ENCODE measurements at places on chromosomes 16 and 17.

DNA sequence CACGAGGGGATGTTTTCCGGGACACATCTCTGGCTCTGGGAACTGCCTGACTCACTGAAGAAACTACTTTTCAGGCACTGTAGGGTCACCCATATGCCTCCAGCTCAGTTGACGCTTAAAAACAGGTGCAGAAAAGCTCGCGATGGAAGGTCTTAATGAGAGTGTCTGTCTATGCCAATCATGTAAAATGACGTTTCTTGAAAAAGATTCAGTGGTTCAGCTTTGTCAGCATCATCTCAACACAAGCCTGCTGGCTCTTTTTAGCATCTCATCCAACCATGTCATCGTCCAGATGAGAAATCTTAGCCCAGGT, 27.5 kb downstream of the OR1D5 start:
- DNase-seq = no peak

- DNase-seq = peak; percentile 98
These were observed 3.9 kb downstream of the SEPTIN1 start for GRCh38 chr16:30378236-30379157.

- DNase-seq = no peak
These were observed 15.9 kb downstream of the CHAD start for GRCh38 chr17:50452630-50453300.

DNA sequence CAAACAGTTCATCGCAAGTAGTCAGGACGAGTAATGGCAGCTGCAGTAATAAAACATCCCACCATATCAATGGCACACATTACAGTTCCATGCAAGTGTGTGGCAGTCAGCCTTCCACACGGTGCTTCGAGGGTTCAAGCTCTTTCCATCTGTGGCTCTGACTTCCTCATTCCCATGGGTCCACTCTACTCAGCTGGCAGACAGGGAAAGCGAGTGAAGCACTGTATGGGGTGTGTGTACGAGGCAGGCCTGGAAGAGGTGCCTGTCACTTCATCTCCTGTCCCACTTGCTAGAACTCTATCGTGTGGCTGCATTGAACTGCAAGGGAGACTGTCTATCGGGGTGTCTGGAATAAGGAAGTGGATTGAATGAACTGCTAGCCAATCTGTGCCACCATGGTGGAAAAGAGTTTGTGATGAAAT, 160.6 kb downstream of the CPPED1 start:
- DNase-seq = no peak

- DNase-seq = no peak
These were observed 85.6 kb upstream of the TNRC6C start for GRCh38 chr17:77872714-77873499.

DNA sequence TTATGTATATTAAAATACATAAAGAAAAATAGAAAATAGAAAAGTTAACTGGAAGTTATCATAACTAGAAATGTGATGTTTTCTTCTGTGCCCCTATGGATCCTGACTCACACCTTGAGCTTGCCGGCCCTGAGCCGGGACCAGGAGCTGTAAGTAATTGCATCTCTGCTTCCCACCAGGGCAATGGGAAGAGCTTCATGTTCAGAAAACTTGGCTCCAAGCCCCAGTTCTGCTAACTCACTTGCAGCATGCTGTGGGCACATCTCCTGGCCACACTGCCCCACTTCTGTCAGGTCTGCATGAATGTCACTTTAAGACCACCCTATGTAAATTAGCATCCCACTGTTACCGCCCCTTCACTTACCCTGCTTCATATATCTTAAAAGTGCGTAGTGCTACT, 37.2 kb downstream of the GNAO1 start:
- no peak for DNase-seq

DNA sequence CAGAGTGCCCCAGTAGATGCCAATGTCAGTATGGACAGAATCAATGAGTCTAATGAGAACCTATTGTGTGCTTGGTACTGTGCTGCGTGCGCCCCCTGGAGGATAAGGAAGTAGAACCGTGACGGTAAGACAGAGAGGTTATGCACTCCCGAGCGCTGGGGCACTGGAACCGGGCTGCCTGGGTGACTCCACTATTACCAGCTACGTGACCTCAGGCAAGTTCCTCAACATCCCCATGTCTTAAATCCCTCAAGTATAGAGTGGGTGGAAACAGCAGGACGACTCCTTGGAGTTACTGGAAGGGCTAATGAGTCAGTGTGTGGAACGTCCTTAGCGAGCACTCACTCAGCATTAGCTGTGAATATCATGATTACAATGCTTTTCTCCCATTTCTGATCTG, 16.2 kb downstream of the CHST4 start:
- peak; percentile 14 for DNase-seq

- DNase-seq = peak; percentile 49
These were observed 13.8 kb downstream of the RIPOR1 start for GRCh38 chr16:67542464-67542863.

GRCh38 chr17:55053855-55054254, 85.3 kb downstream of the STXBP4 start:
- DNase-seq = no peak

DNA sequence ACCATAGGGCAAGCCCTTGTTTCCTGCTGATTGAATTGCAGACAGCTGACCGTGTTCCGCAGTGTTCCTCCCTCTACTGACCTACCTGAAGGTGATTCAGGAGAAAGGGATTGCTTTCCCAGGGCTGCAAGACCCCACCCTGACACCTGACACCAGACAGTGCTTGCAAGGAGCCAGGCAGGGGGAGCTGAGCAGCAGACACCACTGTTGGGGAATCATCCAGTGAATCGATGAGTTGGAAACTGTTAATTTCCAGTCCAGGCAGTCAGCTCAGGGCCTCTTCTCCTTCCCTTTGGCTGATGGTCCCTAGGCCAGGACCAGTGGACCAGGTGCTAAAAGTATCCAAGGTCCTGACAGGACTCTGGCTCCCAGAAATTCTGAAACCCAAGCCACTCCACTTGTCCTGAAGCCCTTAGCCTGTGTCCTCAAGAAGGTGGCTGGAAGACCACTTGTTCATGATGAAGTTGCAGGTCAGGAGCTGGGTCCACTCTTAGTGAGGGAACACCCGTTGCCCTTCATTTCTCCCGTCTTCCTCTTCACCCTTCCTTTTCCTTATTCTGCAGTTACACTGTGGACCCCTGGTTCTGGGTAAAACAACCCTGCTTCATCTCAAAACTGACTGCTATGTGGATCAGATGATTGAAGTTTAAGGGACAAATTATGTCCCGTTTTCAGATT, 9.5 kb upstream of the UNK start:
- DNase-seq = no peak

DNA sequence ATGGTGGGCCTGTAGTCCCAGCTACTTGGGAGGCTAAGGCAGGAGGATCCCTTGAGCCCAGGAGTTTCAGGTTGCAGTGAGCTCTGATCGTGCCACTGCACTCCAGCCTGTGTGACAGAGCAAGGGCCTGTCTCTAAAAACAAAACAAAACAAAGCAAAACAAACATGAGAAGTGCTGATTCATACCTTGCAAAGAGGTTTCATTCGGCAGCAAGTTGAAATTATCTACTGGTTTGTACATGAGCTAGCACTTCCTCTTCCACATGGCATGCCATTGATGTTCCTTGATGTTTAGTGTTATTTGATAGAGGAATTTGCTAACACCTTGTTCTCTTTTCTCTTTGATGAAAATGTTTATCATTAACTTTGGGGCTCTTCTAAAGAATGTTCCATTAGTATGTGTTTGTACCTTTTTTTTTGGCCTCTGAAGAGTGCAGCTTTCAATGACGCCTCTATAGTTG, 50.6 kb downstream of the SPECC1 start:
- no peak for DNase-seq

GRCh38 chr16:7976563-7976962, 613.7 kb downstream of the TMEM114 start:
- no peak for DNase-seq

DNA sequence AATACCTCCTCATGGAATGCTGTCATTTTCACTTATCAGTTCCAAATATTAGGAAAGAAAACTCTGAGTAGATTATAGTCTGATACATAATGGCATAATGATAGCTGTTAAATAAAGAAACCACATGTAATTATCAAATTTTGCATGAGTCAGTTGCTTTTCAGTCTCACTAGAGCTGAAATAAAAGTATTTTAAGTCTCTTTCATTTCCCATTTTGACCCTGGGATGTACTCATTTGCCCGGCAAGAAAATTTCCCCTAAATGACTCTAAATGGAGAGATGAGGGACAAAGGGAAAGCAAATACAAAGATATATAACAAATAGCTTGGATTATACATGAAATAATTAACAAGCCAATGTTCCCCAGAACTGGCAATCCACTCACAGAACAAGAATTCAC, 47.9 kb upstream of the CPHXL start:
- no peak for DNase-seq

GRCh38 chr17:32542186-32542585, 55.4 kb downstream of the CDK5R1 start:
- DNase-seq = no peak

- DNase-seq = no peak
These were observed 113.1 kb downstream of the RAP1GAP2 start for GRCh38 chr17:2909175-2909845.

GRCh38 chr17:60548990-60549389, 22.9 kb upstream of the APPBP2 start:
- DNase-seq = no peak

GRCh38 chr16:72162105-72162692, 9.8 kb downstream of the PMFBP1 start:
- DNase-seq = no peak

DNA sequence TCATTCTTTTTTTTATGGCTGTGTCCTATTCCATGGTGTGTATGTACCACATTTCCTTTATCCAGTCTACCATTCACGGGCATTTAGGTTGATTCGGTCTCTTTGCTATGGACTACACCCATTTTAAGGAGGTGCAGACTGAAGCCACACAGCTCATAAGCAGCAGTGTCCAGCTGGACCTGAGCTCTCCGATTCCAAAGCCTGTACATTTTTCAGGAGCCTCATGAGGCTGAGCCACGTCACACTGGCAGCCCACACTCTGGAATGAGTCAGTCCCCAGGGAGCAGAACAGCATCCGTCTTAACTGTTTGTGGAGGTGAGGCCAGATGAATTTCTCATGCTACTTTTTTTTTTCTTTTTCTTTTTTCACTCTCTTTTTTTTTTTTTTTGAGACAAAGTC, 116.1 kb downstream of the C16orf95 start:
- DNase-seq = no peak

GRCh38 chr16:23225109-23225508, 42.6 kb downstream of the SCNN1G start:
- DNase-seq = no peak

DNA sequence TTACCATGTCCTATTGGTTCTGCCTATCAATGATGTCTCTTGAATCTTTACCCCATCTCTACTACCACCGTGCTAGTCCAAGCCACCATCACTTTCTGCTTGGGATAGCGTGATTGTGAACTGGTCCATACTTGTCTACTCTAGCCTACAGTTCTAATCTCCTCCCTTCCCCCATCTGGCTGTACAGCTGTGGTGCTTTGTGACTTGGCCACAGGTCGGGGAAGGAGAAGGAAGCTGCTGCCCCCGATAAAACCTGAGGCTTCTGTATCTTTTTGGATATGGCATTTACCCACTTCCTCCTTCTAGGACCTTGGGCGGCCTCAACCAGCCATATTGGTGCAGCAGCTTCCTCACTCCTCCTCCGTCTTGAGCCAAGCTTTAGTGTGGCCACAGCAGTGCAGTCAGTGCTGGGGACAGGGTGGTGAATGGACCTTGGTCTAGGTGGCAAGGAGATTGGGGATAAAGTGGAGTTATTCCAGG, 314 bp upstream of the ITGA2B start:
- DNase-seq = no peak

- DNase-seq = no peak
These were observed 1.4 kb upstream of the PRPF8 start for GRCh38 chr17:1686086-1686485.

DNA sequence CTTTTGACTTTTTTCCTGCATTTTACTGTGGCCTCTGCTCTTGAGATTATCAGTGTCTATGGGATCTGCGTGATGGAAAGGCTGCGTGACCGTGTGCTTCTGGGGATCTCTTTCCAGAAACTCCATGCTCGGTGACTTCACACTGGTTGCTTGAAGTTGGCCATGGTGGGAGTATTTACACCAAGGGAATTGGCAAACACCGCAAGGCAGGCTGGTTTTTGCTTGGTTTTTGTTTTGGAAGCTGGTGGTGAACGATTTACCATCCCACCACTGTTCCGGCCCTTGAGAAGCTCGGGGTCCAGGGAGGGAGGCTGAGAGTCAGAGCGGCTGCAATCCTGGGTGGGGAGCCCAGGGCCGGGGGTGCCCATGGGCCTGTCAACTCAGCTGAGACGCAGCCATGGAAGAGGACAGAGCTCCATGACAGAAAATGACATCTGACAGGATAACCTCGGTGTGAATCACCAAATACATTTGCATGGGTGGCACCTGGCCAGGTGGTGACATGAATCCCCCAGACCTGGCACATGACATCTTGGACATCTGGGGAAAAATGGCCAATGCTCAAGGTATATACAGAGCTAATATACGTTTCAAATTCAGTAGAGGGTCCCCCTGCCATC, 11.1 kb downstream of the CRISPLD2 start:
- no peak for DNase-seq

DNA sequence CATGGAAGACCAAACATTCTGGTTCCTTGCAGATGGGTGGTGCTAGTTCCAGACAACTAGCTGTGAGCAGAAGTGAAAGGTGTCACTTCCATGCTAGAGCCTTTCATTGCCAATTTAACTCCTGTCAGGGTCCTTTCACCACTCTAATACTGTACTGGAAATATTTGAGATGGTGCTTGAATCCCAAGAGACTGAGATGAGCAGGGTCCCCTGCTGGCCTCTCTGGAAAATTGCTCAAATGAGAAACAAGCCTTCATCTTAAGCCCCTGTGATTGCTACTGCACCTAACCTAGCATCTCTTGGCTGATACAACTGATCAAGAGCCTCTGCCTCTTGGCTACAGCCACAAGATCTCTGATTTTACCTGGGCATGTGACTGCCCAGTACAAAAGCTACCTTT, 7.4 kb upstream of the VAC14 start:
- DNase-seq = no peak

DNA sequence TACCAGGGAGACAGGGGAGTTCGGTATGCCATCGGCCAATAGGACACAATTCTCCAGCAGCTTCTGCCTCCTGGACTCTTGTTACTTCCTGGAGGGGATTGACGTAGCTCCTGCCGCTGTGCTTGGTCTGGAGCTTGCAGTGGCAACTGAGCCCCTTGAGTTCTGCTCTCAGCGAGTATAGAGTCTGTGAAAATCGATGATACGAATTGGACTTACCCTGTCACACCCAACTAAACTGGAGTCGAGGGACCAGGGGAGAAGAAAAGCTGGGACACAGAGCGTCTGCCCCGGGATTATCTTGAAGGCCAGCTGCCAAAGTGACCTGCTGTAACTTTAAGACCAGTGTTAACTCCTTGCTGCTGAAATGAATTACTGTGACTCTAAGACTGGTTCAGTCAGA, 22.2 kb downstream of the SEC14L1 start:
- DNase-seq = no peak

DNA sequence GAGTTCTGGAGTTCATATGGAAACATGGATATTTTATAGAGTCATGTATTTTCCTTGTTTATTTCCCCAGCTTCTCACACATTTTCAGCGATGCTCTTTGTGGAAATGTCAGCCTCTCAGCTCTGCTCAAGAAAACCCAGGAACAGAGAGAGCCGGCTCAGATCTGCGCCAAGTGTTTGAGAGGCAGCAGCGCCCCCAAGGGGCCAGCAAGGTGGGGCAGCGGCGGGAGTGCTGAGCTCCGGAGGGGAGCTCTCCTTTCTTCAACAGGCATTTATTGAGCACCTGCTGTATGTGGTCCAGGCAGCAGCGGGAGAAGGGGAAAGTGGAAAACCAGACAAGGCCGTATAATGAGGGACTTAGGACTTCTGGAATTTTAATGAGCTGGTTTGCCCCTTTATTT, 421.1 kb upstream of the C16orf82 start:
- DNase-seq = peak; percentile 12

GRCh38 chr17:38751808-38752307, 683 bp upstream of the PSMB3 start:
- peak; percentile 59 for DNase-seq

- DNase-seq = no peak
These were observed 54.1 kb downstream of the IGF2BP1 start for GRCh38 chr17:49051269-49051668.
